ENCODE measurements at places on chromosomes 16 and 17. TPM values are rescaled to one million over a fixed set of nuclear protein-coding genes. Genes with fewer than 3 reads are reported as not detected.

MVD gene
- total RNA-seq = 19.0 TPM

DNA sequence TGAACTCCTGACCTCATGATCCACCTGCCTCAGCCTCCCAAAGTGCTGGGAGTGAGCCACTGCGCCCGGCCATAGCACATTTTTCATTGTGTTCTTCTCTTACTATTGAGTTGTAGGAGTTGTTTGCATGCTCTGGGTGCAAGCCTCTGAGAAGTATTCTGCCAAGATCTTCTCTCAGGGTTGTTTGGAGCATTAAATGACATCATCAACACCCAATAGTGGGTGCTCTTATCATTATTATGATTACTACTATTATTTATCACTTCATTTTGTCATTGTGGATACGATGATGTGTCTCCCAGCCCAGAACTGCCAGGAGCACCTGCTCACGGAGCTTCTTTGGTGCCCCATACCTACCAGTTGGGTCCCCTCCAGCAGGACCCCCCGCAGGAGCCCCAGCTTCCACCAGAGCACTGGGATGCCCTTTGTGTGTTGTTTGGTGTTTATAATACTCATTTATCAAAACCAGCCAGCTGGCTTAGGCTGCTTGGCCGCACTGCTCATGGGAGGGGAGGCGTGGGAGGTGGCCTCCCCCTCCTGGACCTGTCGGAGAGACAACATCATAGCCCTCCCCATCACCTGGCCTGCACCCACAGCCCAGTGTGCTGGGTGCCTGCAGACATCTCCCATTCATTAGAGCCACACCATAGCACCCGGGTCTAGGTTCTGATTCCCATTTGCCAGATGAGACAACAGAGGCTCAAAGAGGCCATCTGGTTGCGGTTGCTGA lies 12.9 kb upstream of the MAP2K3 start:
- no peak for DNase-seq

ACSM2A gene
- total RNA-seq = not detected

GRCh38 chr17:21374441-21375161 lies 1.6 kb upstream of the KCNJ12 start:
- no peak for DNase-seq

- no peak for DNase-seq
These were observed 5.3 kb upstream of the EIF4A3 start for GRCh38 chr17:80152081-80152702.
